Stimulated activated naive CD4-positive, alpha-beta T cell (primary cell): ENCODE measurements at places on chromosomes 12 and 14.

DNA sequence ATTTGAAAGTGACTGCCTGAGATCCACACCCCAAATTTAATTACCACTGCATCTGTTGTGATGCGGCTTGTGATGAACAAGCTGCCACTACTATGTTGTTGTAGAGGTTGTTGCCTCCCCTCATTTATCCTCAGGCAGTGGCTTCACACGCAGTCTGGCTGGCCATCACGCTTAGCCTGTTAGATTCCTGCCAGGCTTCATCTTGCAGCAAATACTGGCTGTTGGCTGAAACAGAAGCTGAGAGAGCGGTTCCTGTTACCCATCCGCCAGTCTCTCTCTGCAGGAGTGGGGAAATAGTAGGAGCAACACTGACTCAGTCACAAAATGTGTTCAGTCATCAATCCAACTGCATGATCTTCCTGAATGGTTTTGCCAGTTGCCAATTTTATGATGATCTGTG is 934.4 kb downstream of the FLRT2 start:
- DNase-seq = no peak

DNA sequence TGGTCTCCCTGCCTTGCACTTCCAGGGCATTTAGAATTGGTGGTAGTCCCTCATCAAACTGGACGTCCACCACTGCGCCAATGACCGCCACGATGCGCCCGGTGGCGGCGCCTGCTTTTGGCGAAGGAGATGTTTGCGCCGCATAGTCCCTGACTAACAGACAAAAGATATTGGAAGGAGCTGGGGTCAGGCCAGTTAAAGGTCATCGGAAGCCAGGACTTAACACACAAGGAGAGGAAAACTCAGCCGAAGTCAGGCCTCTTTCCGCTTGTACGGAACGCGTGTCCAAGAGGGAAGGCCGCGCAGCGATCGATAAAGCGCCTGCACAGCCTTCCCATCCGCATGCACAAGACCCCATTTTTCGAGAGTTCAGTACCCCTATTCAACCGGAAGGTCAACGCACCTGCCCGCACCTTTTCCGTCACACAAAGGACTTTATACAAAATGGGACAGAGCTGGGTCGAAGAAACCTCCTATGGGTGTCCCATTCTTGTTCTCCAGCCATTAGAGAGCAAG is 525 bp downstream of the ATP5F1B start:
- peak; percentile 36 for DNase-seq

- DNase-seq = no peak
These were observed 137.5 kb upstream of the CCND2 start for GRCh38 chr12:4135919-4136605.

GRCh38 chr14:55071870-55072640 is 20.6 kb downstream of the MAPK1IP1L start:
- DNase-seq = peak; percentile 36

GRCh38 chr12:31234955-31235867 is 90.7 kb downstream of the SINHCAF start:
- no peak for DNase-seq

- no peak for DNase-seq
These were observed 41.6 kb downstream of the TRHDE start for GRCh38 chr12:72313806-72314205.

DNA sequence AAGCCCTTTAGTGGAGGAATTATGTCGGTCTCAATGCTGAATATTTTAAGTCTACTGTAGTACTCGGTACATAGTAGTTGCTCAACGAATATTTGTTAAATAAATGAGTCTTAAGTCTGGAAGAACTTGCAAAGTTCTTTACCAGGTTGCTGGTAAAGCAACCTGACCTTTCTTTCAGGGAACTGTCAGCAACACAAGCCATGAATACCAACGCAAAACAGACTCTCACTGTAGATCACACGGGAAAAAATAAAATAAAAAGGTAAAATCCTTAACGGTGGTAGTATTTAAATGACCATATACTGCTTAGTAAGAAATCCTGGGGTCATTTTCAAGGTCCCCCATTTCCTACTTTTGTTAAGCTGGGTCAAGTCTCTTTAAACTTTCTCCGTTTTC is 447 bp upstream of the NUBPL start:
- DNase-seq = no peak

DNA sequence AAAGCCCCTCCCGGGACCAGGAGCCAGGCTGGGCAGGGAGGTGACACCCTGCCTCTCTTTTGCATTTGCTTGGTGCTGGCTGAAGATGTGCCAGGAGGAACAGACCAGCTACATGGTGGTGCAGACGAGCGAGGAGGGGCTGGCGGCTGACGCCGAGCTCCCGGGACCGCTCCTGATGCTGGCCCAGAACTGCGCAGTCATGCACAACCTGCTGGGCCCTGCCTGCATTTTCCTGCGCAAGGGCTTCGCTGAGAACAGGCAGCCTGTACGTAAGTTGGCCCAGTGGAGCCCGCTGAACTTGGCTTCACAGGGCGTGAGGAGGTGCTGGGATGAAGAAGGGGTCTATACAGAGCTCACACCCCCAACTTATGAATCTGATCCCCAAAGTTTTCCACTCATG is 15.6 kb downstream of the CABP1 start:
- DNase-seq = no peak

GRCh38 chr12:24838531-24838950 is 110.4 kb downstream of the BCAT1 start:
- no peak for DNase-seq

- DNase-seq = no peak
These were observed 139.3 kb downstream of the ADGRD1 start for GRCh38 chr12:131092901-131093603.

DNA sequence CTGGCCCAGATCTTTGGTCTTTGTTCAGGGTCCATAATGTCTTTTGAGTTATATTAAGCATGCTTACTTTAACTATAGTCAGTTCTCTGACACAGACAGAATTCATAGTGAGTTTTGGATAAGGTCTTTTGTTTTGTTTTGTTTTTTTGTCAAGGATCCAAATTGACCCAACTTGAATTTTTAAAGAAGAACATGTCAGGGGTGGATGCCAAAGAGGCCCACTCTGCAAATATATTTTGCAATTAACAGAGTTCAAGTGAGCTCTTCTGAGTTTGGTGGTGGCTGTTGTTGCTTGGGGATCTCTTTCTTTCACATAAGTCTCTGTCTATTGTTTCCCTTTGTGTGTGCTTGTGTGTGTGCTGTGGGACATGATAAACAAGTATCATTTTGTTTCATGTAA is 34.4 kb upstream of the PMCH start:
- no peak for DNase-seq

- no peak for DNase-seq
These were observed 62.1 kb upstream of the HECTD1 start for GRCh38 chr14:31269634-31270195.

DNA sequence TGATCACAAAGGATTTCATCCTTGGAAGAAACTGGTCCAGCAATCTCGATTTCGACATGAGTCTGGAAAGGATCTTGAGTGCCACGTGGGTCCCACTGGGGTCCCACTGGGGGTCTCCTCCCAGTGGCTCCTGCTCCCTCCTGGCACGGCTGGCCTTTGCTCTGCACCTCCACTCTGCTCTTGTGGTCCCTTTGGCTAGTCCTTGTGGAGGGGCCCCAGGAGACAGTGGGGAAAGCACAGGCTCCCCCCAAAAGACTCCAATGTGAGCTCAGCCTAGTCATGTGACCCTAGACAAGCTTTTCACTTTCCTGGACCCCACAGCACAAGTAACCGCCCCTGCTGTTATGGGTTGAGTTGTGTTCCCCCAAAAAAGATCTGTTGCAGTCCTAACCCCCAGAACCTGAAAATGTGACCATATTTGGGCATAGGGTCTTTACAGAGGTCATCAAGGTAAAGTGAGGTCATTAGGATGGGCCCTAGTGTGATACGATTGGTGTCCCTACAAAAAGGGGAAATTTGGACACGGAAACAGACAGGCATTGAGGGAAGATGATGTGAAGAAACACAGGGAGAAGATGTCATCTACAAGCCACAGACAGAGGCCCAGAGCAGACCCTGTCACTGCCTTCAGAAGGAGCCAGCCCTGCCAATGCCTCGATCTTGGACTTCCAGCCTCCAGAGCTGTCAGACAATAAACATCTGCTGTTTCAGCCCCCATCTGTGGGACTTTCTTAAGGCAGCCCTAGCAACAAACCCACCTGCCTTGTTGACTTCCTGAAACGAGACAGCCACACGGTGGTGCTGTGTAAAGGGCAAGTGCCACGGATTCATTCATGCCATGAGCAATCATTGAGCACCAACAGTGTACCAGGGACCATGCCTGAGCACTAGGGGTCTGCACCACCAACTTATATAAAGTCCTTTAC is 23.8 kb upstream of the PPP2R5C start:
- no peak for DNase-seq

- no peak for DNase-seq
These were observed 640 bp downstream of the ARMH4 start for GRCh38 chr14:58151133-58152013.

GRCh38 chr12:56987551-56988053 is 18.7 kb downstream of the ZBTB39 start:
- DNase-seq = peak; percentile 56

DNA sequence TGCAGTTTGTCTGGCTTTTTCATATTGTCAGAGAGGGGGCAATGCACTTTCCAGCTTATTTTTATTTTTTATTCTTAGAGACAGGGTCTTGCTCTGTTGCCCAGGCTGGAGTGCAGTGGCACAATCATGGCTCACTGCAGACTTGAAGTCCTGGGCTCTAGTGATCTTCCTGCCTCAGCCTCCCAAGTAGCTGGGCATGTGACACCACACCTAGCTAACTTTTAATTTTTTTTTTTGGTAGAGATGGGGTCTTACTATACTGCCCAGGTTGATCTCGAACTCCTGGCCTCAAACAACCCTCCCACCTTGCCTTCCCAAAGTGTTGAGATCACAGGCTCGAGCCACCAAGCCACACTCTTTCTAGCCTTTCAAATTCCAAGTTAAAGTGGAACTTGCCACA is 3.9 kb upstream of the A2ML1 start:
- DNase-seq = no peak

GRCh38 chr14:77554207-77554606 is 55.6 kb upstream of the ISM2 start:
- DNase-seq = no peak

GRCh38 chr12:53224897-53225634 is 6.9 kb downstream of the RARG start:
- DNase-seq = no peak

DNA sequence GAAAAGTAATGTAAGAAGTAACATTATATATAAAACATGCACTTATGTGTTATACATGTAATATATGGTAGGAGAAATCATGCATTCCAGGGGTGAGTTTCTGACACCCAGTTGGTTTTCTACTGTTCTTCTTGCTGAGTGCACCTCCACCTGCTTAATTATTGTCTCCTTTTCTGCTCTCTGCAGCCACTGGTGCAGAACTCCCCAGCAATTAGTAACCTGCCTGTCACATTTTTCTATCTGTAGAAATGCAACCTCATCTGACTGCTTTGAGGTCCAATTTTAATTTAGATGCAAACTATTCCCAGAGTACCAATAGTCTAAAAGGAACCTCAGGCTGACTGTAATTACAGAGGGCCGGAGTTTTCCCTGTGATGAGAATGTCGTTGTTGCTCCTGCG is 842.1 kb downstream of the AACS start:
- no peak for DNase-seq

DNA sequence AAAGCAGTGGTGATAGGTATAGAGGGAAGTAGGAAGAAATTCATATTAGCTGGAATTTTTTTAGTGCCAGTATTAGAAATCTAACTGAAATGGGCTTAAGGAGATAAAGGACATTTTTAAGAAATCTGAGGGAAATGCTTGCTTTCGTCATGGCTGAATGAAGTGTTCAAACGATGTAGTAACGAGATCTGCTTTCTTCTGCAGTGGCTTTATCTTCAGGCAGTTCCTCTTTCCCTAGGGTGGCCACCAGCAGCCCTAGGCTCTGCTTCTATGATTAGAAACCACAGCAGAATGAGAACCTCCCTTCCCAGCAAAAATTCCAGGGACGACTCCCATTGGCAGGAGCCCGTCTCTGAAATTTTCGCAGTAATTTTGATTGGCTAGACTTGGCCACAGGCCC is 163.9 kb upstream of the FRMD6 start:
- DNase-seq = no peak

DNA sequence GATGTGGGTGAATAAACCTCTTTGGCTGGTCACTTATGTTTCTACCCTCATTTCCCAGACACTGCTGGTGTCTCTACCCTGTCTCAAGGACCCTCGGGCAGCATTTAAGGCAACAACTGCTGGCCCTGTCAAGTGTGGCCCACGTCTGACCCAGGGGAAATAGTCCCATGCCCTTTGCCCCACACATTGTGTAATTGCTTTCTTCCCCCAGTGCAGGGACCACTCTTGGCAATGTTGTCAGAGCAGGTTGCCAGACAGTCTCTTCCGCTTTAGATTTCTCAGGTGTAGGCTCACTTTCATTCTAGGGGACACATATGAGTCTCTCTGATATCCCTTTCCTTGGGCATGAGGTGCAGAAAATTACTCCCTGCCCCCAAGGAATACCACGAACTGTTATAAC is 216.7 kb downstream of the TMEM117 start:
- DNase-seq = no peak

- no peak for DNase-seq
These were observed 41.2 kb downstream of the COCH start for GRCh38 chr14:30915596-30915995.

DNA sequence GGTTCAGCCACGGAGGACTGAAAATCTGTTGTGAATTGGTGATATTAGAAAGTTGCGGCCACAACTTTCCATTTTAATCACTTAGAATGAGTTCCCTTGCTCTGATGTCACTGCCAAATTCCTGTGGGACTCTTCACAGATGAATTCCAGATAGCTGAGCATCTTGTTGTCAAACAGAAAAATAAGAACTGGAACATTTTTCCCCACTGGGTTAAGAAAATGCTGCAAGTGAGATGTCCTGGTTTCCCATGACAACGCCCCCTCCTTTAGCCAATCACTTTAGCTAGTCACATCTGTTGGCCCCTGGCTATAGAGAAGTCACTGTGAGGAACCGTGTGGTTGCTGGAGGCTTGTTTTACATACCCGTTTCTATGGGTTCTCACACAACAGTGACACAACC is 135.9 kb downstream of the KTN1 start:
- DNase-seq = no peak

DNA sequence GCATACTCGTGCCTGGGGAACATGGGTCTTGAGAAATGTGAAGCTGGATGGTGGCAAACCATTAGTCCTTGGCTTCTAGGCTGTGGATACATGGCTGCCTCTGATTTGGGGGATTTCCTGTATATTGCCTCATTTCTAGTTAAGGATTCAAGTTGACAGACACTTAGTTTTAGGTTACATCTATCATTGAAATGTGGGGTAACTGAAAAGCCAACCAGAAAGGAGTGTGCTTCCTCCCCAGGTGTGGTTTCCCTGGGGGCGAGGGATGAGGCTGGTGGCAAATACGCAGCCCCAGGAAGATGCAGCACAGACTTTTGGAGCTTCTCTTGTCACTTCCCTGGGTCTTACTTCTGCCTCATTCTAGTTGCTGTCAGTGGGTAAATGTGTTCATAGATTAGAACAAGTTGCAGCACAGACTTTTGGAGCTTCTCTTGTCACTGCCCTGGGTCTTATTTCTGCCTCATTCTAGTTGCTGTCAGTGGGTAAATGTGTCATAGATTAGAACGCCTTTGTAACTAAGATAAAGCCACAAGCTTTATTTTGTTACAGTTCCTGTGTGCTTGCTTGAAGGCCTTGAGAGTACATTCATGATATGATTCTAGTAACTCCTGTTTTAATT is 85.1 kb downstream of the BORCS5 start:
- peak; percentile 25 for DNase-seq

- DNase-seq = no peak
These were observed 16.7 kb upstream of the TMEM260 start for GRCh38 chr14:56562883-56563282.
